ENCODE measurements at places on chromosomes 6 and 20.

DNA sequence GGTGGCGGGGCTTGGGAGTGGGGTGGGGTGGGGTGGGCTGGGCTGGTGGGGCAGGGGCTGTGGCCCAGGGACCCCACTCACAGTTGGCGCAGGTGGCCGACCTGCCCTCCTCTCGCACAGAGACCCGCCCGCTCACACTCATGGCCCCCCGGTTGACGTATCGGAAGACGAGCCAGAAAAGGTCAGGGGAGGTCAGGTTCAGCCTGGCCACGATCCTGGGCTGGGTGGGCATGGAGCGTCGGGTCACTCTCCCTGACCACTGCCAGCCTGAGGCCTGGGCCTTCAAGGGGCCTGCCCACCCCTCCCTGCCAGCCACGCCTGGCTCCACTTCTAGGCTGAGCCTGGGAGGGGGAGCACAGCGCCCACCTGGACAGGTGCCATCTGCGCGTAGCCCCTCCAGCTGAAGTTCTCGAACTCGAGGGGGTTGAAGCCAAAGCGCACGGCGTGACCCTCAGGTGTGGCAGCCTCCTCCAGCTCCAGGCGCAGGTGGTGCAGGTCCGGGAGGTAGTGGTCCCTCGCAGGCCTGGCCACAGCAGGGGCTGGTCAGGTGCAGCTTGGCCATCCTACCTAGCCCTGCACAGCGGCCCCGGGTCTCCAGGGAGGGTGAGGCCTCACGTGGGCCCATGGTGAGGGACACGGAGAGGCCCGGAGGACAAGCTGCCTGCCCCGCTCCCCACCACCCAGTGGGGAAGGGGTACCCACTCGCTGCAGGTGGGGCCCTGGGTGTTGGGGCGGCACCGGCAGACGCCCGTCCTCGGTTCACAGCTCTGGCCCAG lies 31.2 kb downstream of the ADRM1 start:
- no peak for DNase-seq

- no peak for DNase-seq
Observed at GRCh38 chr6:70995411-70995810, 38.6 kb upstream of the B3GAT2 start.

GRCh38 chr6:39225543-39225942 lies 3.7 kb downstream of the KCNK5 start:
- no peak for DNase-seq

GRCh38 chr6:107408714-107409113 lies 50.6 kb downstream of the PDSS2 start:
- DNase-seq: no peak

- peak; percentile 63 for DNase-seq
Observed at GRCh38 chr20:13261460-13262301, 40.6 kb downstream of the ISM1 start.

DNA sequence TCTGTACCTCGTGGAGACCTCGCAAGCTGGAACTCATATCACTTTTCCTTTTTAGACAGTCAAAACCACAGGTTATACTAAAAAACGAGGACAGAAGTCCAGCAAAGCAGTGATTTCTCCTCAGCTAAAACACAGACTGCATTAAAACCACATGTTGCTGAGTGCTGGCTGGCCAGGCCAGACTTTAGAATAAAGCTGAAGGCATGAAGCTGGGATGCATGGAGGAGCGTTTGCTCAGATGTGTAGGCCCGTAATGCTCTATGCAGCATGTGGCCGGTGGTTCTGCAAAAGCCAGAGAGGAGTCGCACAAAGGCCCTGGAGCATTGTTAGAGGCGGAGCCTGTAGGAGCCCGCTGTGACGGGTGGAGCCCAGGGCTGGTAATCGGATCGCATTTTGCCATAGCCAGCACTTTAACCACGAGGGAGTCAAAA lies 83.6 kb downstream of the SMOC2 start:
- no peak for DNase-seq

DNA sequence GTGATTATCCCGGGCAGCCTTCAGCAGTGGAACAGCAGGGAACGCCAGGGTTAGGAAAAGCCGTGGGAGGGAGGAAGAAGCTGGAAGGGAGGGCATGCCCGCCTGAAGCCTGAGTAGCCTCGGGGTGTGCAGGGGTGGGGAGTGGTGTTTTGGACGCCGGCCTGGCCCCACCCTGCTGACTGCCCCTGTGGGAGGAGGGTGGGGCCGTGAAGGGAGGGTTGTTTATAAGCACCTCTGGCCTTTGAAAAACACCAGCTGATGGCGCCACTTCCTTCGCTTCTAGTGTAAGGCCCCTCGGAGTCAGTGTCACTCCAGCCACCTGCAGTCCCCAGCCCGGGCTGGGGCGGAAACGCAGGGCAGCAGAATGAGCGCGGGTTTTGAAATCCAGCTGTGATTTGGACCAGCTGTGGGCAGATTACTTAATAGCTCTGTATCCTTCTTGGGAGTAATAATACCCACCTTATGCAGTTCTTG lies 52.8 kb upstream of the BMP6 start:
- DNase-seq: peak; percentile 28

DNA sequence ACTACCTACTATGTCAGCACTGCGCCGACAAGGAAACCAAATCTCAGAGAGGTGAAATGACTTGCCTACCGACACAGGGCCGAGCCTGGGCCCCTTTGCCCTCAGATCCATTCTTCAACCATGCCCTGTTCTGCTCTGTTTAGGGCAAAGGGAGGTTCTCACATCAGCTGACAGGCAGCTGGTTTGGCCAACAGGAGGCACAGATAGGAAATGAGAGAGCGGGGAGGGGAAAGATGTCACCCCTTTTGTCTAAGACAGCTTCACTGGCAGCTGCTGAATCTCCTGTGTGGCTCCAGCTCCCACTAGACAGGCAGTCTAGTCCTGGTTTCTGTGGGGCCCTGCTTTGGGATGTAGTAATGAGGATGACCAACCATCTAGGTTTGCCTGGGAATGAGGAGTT lies 158.7 kb downstream of the TMEM200A start:
- DNase-seq: no peak

DNA sequence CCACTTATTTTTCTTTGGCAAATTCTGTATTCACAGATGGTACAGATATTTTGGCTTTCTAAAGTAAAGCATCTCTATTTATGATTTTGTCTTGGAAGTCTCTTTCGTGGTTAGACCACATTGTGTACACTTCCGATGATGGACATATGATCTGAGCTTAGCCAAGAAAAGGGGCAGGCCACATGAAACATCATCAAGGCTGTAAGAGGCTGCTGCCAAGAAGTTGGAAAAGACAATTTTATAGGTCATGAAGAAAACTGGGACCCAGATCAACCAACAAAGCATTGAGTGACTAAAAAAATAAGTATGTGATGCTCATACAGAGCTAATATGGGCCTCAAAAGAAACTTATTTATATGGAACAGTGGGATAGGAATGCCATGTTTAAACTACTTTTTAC lies 266.4 kb downstream of the HAO1 start:
- no peak for DNase-seq

DNA sequence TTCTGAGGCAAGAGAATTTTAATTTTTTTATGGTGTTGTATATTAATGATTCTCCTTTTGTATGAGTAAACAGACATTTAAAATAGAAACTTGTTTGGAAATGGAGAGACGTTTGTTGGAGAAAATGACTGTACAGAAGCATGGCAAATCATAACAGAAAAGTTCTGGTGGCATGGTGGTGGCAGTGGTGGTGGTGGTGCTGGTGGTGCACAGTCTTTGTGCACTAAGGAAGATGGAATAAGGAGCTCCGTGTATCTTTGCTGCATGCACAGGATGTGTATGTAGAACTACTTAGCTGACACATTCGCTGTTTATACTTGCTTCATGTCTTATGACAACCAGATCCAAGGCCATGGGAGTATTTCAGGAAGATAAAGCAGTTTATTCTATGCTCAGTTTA lies 294.9 kb downstream of the UTRN start:
- DNase-seq: no peak

GRCh38 chr6:10451828-10452509 lies 37.1 kb upstream of the TFAP2A start:
- no peak for DNase-seq

- DNase-seq: no peak
Observed at GRCh38 chr6:134347885-134348805, 30.2 kb upstream of the SGK1 start.

DNA sequence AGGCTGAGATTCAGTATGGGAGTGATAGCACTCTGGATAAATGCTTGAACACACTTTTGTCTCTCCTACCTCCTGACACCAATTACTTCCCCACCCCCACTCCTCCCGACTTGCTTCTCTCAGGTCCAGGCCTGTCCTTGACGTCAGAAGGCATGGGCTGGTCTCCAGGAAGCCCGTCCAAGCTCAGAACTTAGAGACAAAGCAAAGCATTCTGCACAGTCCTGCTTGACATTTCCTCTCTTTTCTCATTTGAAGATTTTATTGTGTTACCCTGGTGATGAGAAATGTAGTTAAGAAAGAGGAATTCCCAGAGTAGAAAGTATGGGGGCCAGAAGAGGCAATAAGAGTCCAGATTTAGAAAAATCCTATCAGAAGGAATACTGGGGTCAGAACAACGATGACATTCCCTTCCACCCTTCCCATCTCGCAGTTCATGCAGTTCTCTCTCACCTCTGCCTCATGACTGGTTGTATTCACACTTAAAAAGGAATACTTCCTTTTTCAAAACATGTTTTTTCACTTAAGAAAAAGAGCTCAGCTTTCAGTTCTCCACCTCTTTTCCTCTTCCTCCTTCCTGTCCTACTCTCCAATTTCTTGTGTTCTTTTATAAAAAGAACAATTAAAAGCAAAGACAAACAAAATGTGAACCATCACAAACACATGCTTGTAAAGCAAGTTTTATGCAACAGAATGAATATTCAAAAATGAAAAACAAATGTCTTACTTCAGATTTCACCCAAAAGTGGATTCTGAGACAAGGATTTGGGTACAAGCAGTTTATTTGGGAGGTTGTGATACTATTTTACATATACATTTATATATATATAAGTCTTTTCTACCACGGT lies 18.5 kb upstream of the FAM184A start:
- DNase-seq: peak; percentile 40

- no peak for DNase-seq
Observed at GRCh38 chr6:31586599-31587281, 663 bp downstream of the LST1 start.

DNA sequence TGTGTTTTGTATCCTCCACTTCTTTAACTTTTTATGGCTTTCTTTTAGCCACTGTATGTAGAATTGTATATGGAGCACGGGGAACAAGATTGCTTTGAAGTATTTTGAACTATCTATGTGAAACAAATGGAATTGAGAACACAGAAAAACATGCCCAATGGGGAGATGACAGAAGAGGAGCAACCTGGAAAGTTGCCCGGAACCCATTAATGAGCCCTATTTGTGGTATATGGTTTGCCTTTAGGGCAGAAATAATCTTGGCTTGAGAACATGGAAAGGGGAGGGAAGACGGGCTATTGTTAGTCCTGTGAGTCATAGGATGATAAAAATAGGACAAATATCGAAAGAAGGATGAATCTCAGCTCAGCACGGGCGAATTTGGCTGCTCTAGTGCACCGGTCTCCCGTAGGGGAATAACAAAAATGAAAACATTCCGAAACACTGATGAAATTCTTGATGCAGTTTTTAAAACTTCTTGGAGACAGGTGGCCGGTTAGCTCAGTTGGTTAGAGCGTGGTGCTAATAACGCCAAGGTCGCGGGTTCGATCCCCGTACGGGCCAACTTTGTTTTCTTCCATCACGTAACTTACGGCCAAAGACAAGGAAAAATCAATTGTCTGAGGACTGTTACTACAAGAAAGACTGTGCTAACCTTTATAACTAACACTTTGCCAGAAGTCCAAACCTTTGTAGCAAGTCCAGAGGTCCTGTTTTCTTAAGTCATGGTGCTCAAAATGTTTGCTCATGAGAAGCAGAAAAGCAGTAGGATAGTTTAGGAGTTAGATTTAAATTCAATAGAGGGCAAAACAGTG lies 15.7 kb downstream of the HMGN4 start:
- DNase-seq: peak; percentile 79

GRCh38 chr6:52538252-52538900 lies 38.5 kb downstream of the TRAM2 start:
- no peak for DNase-seq

DNA sequence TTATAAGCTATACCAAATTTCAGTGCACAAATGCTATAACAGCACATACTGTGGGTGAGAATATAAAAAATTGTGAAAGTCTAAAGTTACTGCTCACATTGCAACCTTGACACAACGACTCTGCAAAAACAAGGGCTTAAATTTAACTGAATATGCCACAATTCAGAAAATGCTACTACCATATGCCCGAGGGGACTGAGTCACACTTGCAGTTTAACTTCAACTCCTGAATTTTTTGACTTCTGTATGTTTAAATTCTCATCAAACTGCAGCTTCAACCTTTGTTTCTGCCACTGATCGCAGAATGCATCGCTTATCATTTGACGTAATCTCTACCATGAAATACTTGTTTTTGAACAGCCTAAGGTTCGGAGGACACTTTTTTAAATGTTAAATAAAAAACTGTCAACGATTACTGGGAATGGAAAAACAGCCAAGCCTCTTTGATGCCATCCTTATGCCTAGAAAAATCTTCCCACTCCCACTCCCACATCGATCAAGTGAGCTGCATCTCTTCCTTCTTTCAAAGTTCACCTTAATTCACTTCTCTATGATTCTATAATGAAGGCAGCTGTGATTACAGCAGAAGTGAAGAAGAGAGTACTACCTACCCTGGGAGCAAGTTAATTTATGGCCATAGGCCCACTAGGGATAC lies 136.5 kb downstream of the ATXN1 start:
- DNase-seq: no peak

- no peak for DNase-seq
Observed at GRCh38 chr6:22726966-22727365, 157.6 kb downstream of the HDGFL1 start.

- no peak for DNase-seq
Observed at GRCh38 chr6:84357631-84358030, 130.2 kb upstream of the CEP162 start.

- DNase-seq: peak; percentile 54
Observed at GRCh38 chr6:123415844-123416468, 220.8 kb downstream of the TRDN start.

DNA sequence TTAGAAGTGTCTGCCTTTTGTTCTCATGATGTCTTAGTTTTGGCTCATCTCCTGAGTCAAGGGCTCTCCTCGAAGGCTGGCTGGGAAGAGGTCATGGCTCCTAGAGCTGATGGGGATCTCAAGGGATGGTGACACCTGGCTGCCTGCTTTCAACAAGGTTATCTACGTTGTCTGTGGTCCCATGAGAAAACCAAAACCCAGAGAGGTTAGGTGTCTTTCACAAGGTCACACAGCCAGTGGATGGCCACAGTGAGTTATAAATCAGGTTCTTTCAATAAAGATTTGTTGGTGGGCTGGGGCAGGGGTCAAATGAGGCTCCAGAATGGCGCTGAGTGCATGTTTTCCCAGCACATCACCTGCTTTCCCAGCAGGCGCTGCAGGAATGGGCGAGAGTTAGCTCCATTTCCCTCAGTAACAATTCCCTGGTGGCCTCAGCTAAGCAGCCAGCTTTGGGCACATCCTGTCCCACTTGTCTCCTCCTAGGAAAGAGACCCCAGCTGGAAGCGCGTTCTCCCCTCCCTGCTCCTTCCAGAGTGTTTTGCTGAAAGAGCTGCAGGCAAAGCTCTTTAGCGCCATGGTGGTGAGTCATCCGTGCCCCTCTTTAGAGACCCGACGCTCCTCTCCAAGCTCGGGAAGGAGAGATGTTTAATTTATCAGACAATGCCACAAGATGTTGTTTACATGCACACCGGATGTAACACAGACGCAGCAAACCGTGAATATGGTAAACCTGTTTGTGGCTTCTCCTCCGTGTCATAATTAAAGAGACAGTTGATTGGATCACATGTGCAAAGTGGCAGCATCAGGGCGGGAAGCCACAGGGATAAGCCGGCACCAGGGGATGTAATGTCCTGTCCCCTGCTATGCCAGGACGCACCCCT lies 109.7 kb downstream of the LRFN2 start:
- DNase-seq: no peak

- DNase-seq: no peak
Observed at GRCh38 chr6:155678361-155678760, 222.7 kb upstream of the NOX3 start.

GRCh38 chr20:51643390-51643789 lies 100.9 kb upstream of the NFATC2 start:
- peak; percentile 36 for DNase-seq

Measured in endothelial cell (in vitro differentiated cells).